Right lung (tissue), 10 donors: ENCODE measurements at places on chromosomes 12 and 14. TPM values are rescaled to one million over a fixed set of nuclear protein-coding genes. Genes with fewer than 3 reads are reported as not detected.

- no peak for DNase-seq
Measured at GRCh38 chr14:103594265-103594664, 31.5 kb downstream of the COA8 start.

DNA sequence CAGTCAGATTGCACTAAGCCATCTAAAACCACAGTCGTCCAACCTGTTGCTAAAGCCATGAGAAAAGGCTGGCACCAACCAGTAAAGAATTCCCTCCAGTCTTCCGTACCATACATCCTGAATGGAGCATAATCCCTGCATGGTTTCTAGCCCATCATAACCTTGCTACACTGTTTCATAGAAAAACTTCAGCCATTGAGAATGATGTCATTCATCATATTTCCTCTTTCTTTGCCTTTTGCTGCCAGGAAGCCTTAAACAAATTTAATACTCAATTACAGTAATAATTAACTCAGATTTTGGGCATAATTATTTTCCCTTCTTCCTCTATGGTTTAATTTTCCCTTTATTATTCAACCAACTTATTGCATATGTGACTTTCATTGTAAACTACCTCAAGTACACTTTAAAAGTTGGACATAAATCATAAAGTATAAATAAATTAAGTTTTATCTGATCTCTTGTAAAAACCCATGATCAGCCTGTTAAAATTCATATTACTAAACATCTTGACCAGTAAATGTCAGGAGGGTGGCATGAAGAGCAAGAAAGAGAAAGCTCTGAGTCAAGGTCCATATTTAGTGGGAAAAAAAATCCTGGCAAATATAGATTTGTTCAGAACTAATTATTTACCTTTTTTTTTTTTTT, 264.7 kb downstream of the ZFP36L1 start:
- no peak for DNase-seq

Gene CLEC4C
- polyA plus RNA-seq, result not detected

DNA sequence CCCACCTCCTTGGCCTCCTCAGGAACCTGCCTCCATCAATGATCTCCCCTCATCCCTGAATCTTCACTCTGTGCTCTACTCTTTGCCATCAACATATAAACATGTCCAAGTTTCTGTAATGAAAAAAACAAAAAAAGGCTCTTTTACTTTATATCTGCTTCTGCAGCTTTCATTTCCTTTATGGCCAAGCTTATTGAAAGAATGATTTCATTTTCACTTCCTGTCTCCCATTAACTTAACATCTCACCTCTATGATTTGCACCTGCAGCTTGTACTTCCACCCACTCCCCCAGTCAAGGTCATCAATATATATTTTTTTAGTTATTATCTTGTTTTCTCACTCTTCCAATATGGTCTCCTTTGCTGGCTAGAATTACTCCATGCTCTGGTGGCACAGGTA, 15.6 kb upstream of the RNU6-7 start:
- DNase-seq, result no peak

- no peak for DNase-seq
Measured at GRCh38 chr12:84070292-84070691, 842.3 kb downstream of the SLC6A15 start.

DNA sequence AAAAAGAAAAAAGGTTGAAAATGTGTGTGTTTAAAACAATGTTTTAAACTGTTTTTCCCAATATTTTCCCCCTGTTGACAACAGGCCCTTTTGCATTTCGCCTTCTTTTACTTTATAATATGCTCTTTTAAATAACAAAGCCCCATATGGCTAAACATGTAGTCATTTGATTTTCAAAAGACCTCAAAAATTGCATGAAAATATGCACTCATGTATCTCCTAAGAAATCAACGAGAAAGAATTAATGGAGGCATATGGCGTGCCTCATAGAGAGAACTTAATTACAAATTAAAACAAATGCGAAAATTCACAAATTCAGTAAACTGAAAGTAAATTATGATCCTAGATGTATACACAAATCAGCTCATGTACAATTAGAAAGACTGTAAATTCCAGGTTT, 202.6 kb upstream of the FOXN3 start:
- DNase-seq, result no peak
